ENCODE measurements at places on chromosomes 3 and 15. TPM values are rescaled to one million over a fixed set of nuclear protein-coding genes. Genes with fewer than 3 reads are reported as not detected.

Gene CCR2
- 3.3 TPM for total RNA-seq

Gene LRRC58
- 26.2 TPM for total RNA-seq

Gene OSBPL10
- 18.9 TPM for total RNA-seq

Gene RGMA
- total RNA-seq: 16.5 TPM

Gene C3orf49
- not detected for total RNA-seq

Gene A4GNT
- not detected for total RNA-seq

Gene KNG1
- not detected for total RNA-seq

Gene KLHL40
- not detected for total RNA-seq

Gene ADAMTS7
- 13.2 TPM for total RNA-seq

DNA sequence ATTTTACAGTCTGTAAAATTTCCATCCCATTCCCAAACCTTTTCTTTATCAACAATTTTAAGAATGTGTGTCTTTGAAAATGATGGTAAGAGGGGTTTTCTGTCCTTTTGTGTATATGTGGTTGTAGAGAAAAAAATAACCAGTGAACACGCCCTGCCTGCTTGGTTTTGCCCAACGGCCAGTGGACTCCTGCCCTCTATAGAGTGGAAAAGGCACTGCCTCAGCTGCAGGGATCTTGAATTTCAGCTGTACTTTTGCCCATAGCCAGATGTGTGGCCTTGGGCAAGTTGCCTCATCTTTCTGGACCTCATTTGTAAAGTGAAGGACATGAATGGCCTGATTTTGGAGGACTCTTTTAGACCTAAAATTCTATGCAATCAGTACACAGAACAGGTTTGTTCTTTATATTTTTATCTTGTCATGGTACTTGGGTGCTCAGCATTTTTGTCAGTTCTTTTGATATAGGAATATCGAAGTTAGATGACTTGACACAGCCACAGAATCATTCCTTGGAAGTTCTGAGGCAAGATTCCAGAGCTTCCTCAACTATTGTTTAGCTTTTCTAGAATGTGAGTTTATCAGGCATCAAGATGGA lies 81.0 kb downstream of the CLDN11 start:
- DNase-seq: no peak

DNA sequence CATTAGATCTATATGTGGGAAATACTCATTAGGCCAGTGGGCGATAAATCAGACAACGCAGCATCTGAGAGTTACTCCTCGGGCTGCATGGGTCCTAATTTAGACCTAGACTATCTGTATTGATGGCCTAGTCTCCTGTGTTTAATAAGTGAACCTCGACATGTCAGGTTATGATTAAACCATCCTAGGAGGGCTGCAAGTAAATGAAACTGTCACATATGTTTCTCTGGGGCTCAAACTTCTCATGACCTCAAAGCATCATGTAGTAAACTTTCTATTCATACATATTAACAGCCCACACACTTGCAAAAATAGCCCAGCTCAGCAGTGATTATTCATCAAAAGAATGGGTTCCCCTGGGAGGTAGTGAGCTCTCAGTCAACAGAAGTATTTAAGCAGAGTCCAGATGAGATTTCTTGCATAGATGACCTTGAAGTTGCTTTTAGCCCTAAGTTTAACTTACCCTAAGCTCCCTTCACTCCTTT lies 51.6 kb downstream of the RAB11A start:
- DNase-seq: no peak

- no peak for DNase-seq
Observed at GRCh38 chr3:124033360-124034015, 41.6 kb upstream of the ROPN1 start.

GRCh38 chr3:166688665-166689064 lies 691.4 kb downstream of the ZBBX start:
- DNase-seq: no peak

DNA sequence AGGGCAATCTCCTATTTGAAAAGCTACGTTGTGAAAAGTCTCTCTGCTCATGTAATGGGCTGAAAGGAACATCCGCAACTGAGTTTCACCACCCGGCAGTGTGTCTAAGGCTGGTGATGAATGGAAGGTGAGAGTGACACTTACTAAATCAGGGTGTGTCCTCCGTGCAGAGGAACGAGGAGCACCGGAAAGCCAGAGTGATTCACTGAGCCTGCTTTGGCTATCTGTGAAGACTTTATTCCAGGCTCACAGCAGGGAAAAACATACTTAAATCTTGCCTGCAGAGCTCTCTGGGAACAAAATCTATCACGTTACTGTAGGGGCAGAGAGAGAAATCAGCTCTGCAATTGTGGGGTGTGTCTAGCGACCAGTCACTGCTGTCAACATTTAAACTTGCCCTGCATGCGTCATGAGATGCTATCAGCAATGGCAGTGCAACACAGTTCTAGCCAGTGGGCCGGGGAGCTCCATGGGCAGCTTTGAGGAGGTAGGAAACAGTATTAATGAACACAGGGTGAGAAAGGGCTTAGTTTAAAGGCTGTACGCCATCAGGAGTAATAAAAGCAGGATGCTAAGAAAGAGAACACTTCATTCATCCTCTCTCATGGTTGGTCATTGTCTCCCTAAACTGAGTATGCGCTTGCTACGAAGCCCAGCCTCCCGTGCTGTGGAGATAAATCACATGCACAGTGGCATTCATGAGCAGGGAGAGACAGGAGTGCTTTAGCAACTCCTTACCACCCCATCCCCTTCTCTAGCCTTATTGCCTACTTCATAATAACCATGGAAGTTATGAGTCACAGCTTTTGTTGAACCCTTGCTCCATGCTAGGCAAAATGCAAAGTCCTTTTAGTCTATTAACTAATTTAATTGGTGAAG lies 542.7 kb upstream of the ADAMTS9 start:
- DNase-seq: no peak

GRCh38 chr3:72015463-72015862 lies 230.5 kb upstream of the PROK2 start:
- DNase-seq: no peak

DNA sequence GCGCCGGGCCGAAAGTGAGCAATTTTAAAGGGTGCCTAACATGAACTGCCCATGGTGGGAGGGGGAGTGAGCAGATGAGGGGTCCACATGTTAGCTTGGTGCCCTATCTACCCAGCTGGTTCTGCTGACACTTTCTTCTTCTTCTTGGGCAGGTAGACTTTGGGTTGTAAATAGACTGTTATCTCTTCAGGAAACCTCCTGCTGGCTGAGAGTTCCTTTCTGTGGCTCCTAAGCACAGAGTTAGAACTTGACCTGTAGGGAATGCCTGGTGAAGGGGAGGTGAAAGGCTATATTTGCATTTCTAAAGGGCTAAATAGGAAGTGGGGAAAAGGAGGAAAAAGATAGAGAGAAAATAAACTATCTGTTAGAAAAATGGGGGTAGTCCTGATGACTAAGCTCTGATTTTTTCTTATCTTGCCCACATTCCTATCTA lies 521.4 kb upstream of the TGFBR2 start:
- DNase-seq: no peak

Data from mesenteric fat pad (tissue), 1 donor.